ENCODE measurements at places on chromosomes 12 and 14.

GRCh38 chr12:86256163-86256562 lies at the start of gene MGAT4C:
Gene MGAT4C (minus strand): TSS chr12:86256391.
- DNase-seq: no peak

DNA sequence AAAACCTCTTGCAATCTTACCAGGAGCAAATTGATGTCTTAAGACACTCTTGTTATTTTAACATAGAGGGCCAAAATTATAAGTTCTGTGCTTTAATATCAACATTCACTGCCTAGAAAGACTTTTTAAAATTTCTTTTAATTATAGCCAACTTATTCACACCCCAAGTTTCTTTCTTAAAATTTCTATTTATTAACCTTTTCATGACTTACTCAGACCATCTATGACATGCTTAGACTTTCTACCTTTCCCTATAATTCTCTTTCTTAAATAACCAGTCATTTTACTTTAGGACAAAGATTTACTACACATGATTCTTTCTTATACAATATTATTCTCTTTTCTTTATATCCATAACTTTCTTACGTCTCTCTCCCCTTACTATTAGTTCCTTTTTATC lies 220.4 kb downstream of the NUBPL start:
- DNase-seq: no peak

GRCh38 chr14:35248476-35248788 lies 43.8 kb upstream of the PSMA6 start:
- DNase-seq: no peak

- DNase-seq: no peak
Measured at GRCh38 chr12:95615749-95616148, 64.5 kb upstream of the USP44 start.

Data from WTC11 (cell line).